ENCODE measurements at places on chromosomes 16 and 17. TPM values are rescaled to one million over a fixed set of nuclear protein-coding genes. Genes with fewer than 3 reads are reported as not detected.
A peak's percentile ranks its signal among the peaks of the same experiment; 100 is the strongest.

The GRAPL gene
- 37.1 TPM for total RNA-seq

- no peak overlapping the region for H3K27ac ChIP-seq
- peaks cover 15% of the 10 kb centered on the region for H3K4me1 ChIP-seq
- H3K4me3 ChIP-seq: peak overlapping the region; percentile 52
Measured at GRCh38 chr17:66339561-66339960, 37.1 kb downstream of the PRKCA start.

The STH gene
- total RNA-seq: not detected

The TEKT3 gene
- 1.2 TPM for total RNA-seq

DNA sequence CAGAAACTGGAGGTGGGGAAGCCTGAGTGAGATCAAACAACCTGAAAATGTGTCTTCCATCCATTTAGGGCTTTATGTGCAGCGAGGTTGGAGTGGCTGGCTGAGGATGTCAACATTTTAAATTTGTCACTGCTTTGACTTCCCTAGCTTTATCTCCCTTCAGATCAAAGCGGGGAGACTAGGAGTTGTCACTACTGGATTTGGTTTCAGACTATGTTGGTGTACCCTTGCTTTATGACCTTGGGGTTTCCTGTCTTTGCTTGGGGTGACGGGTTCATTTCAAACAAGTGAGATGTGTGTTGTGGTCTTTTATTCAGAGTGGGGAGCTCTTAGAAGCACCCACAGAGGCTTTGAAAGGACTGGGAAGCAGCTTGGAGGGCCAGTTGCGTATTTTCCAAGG is 25.6 kb downstream of the MSI2 start:
- peaks cover 12% of the 10 kb centered on the region for H3K36me3 ChIP-seq
- no peak overlapping the region for H3K4me3 ChIP-seq
- peak; percentile 68 for DNase-seq
- H3K4me1 ChIP-seq: peaks cover 35% of the 10 kb centered on the region
- H3K27ac ChIP-seq: no peak overlapping the region

- H3K36me3 ChIP-seq: peaks cover 3% of the 10 kb centered on the region
- peak; percentile 51 for DNase-seq
- no peak overlapping the region for H3K4me3 ChIP-seq
- H3K27me3 ChIP-seq: no peaks in the 10 kb centered on the region
- H3K4me1 ChIP-seq: peaks cover 6% of the 10 kb centered on the region
Measured at GRCh38 chr17:75069783-75070182, 18.0 kb upstream of the SLC16A5 start.

GRCh38 chr17:80116276-80116920 is 15.0 kb downstream of the GAA start:
- no peaks in the 10 kb centered on the region for H3K4me1 ChIP-seq
- H3K4me3 ChIP-seq: no peak overlapping the region
- no peak overlapping the region for H3K27ac ChIP-seq
- no peaks in the 10 kb centered on the region for H3K27me3 ChIP-seq
- H3K36me3 ChIP-seq: no peaks in the 10 kb centered on the region

The OTOP3 gene
- not detected for total RNA-seq

The SMIM5 gene
- total RNA-seq: 1.6 TPM

DNA sequence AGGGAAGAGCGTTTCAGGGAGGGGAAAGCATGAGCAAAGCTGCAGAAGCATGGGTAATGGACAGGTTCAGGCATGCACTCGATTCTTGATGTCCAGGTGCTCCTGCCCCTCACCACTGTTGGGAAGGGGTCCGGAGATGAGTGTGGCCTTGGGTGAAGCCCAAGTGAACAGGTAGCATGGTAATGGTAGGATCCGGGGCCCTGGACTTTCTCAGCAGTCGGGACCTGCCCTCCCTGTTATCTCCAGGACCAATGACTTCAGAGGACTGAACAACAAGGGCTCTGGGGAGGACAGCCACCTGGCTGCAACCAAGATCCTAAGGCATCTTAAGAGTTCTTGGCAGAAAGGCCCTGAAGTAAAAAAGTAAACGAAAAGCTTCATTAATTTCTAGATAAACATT is 306.8 kb downstream of the CPPED1 start:
- DNase-seq: no peak
- no peaks in the 10 kb centered on the region for H3K27me3 ChIP-seq
- H3K27ac ChIP-seq: no peak overlapping the region
- no peaks in the 10 kb centered on the region for H3K36me3 ChIP-seq

GRCh38 chr16:4682084-4682591 is 11.2 kb upstream of the NUDT16L1 start:
- H3K27me3 ChIP-seq: no peaks in the 10 kb centered on the region
- H3K36me3 ChIP-seq: peaks cover 20% of the 10 kb centered on the region
- DNase-seq: no peak
- H3K4me3 ChIP-seq: no peak overlapping the region

The PGP gene
- total RNA-seq: 14.2 TPM

GRCh38 chr17:44955674-44956425 is 8.3 kb upstream of the KIF18B start:
- DNase-seq: no peak
- H3K4me3 ChIP-seq: no peak overlapping the region
- H3K4me1 ChIP-seq: peaks cover 11% of the 10 kb centered on the region
- H3K36me3 ChIP-seq: no peaks in the 10 kb centered on the region
- H3K27me3 ChIP-seq: peaks cover 8% of the 10 kb centered on the region

GRCh38 chr17:5226940-5227878 is 7.5 kb downstream of the SCIMP start:
- no peaks in the 10 kb centered on the region for H3K36me3 ChIP-seq
- H3K4me1 ChIP-seq: peaks cover 6% of the 10 kb centered on the region
- H3K4me3 ChIP-seq: no peak overlapping the region

The C1QTNF8 gene
- not detected for total RNA-seq

- no peaks in the 10 kb centered on the region for H3K27me3 ChIP-seq
- no peaks in the 10 kb centered on the region for H3K4me1 ChIP-seq
- no peak overlapping the region for H3K4me3 ChIP-seq
- DNase-seq: no peak
- H3K27ac ChIP-seq: no peak overlapping the region
- no peaks in the 10 kb centered on the region for H3K36me3 ChIP-seq
Measured at GRCh38 chr16:16923479-16923878, 544.5 kb downstream of the NPIPA7 start.

GRCh38 chr16:1913327-1914083 is 4.7 kb downstream of the HS3ST6 start:
- H3K4me3 ChIP-seq: no peak overlapping the region
- H3K27me3 ChIP-seq: no peaks in the 10 kb centered on the region

The WNK4 gene
- not detected for total RNA-seq

The KIF19 gene
- 1.8 TPM for total RNA-seq

- no peak overlapping the region for H3K4me3 ChIP-seq
- H3K27ac ChIP-seq: no peak overlapping the region
- DNase-seq: no peak
- no peaks in the 10 kb centered on the region for H3K36me3 ChIP-seq
- H3K4me1 ChIP-seq: peaks cover 3% of the 10 kb centered on the region
Measured at GRCh38 chr17:28796062-28796461, 46.5 kb downstream of the FAM222B start.

GRCh38 chr17:56119936-56120335 is 33.3 kb upstream of the ANKFN1 start:
- H3K27me3 ChIP-seq: peaks cover 2% of the 10 kb centered on the region
- DNase-seq: no peak
- no peak overlapping the region for H3K27ac ChIP-seq
- H3K36me3 ChIP-seq: no peaks in the 10 kb centered on the region
- no peak overlapping the region for H3K4me3 ChIP-seq
- no peaks in the 10 kb centered on the region for H3K4me1 ChIP-seq

DNA sequence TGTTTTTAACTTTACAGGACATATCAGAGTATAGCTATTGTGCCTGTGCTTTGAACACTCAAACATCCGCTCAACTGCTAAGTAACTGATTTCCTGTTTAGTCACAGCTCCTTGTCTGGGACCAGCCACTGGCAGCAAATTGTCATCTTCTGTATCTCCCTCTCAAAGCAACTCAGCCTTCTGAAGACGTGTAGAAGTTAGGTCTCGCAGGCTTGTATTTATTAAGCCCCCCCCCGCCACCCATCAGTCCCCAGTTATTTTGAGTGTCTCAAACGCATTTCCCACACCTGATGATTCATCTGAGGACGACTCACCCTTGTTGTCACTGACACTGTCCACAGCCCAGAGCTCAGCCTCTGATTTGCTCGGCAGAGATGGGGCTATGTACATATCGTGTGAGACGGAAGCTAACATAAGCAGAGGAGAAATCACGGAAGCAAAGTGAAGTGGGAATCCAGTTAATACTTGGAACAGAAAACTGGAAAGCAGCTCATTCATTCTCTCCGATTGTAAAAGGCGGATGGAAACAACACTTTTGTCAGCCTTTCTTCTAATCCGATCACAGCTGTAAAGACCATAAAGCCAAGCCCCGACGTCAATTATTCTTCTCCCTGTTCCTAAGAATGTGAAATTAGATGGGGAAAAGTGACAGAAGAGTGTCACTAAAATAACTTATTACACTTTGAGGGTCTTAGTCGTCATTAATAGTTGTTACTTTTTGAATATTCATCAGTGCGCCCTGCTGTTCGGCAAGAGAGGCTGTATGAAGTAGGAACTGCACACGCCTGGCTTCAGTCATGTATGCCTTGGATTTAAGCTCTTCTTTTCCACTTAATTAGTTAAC is 64.2 kb downstream of the PITPNC1 start:
- DNase-seq: peak; percentile 65
- peaks cover 53% of the 10 kb centered on the region for H3K4me1 ChIP-seq
- no peaks in the 10 kb centered on the region for H3K27me3 ChIP-seq
- peak overlapping the region; percentile 90 for H3K27ac ChIP-seq

The KCNH6 gene
- total RNA-seq: not detected

The MYH11 gene
- not detected for total RNA-seq

- no peak for DNase-seq
- no peaks in the 10 kb centered on the region for H3K27me3 ChIP-seq
- no peaks in the 10 kb centered on the region for H3K36me3 ChIP-seq
Measured at GRCh38 chr16:19899605-19899955, 14.9 kb upstream of the GPRC5B start.

- no peaks in the 10 kb centered on the region for H3K36me3 ChIP-seq
- no peaks in the 10 kb centered on the region for H3K27me3 ChIP-seq
- no peak overlapping the region for H3K27ac ChIP-seq
- no peaks in the 10 kb centered on the region for H3K4me1 ChIP-seq
- DNase-seq: no peak
- no peak overlapping the region for H3K4me3 ChIP-seq
Measured at GRCh38 chr16:85650135-85650843, 37.2 kb downstream of the GSE1 start.

The RMI2 gene
- total RNA-seq: 4.3 TPM

The CMTM3 gene
- 83.1 TPM for total RNA-seq

- no peaks in the 10 kb centered on the region for H3K27me3 ChIP-seq
- H3K4me1 ChIP-seq: no peaks in the 10 kb centered on the region
- H3K36me3 ChIP-seq: no peaks in the 10 kb centered on the region
- DNase-seq: no peak
Measured at GRCh38 chr16:86951831-86952598, 365.2 kb downstream of the C16orf95 start.

GRCh38 chr16:83355570-83356218 is 452.1 kb upstream of the HSBP1 start:
- no peak for DNase-seq
- H3K27ac ChIP-seq: no peak overlapping the region
- no peaks in the 10 kb centered on the region for H3K27me3 ChIP-seq
- no peaks in the 10 kb centered on the region for H3K36me3 ChIP-seq
- H3K4me1 ChIP-seq: no peaks in the 10 kb centered on the region

The TP53TG3C gene
- not detected for total RNA-seq

DNA sequence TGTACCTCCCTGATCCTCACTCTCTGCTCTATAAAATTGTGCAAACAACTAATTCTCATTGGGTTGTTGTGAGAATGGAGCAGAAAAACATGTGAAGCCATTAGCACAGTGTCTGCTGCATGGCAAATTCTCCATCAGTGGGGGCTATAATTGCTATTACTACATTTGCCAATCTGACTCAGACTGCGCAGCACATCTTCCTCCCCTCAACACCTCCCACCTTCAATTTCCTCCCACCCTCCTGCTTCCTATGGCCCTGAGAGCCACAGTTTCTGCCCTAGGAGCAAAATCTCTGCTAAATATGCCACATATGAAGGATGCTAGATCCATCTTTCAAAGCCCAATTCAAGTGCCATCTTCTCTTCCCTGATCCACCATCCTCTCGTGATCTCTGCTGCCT is 37.0 kb downstream of the ABCC12 start:
- no peak overlapping the region for H3K27ac ChIP-seq
- no peaks in the 10 kb centered on the region for H3K36me3 ChIP-seq
- no peak for DNase-seq
- no peaks in the 10 kb centered on the region for H3K27me3 ChIP-seq

DNA sequence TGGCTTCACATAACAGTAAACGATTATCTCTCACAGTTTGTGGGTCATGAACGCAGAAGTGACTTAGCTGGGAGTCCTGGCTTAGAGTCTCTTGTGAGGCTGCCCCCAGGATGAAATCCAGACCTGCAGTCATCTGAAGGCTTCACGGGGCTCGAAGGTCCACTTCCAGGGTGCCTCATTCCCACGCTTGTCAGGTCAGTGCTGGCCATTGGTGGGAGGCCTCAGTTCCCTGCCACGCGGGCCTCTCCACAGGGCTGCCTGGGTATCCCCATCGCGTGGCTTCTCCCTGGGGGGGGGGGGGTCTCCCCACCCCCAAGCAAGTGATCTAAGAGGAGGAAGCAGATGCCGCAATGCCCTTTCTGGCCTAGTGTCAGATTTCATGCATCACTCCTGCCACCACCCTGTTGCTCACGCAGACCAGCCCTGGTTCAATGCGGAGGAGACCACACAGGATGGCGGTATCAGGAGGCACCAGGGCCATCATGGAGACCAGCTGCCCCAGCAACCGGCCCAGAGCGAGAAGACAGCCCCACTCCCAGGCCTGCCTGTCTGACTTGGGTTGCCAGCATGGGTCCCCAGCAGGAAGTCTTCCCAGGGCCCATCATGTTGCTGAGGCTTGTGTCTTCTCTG is 77.3 kb upstream of the CDH5 start:
- H3K4me1 ChIP-seq: no peaks in the 10 kb centered on the region
- H3K36me3 ChIP-seq: no peaks in the 10 kb centered on the region
- no peak overlapping the region for H3K27ac ChIP-seq
- H3K4me3 ChIP-seq: no peak overlapping the region

DNA sequence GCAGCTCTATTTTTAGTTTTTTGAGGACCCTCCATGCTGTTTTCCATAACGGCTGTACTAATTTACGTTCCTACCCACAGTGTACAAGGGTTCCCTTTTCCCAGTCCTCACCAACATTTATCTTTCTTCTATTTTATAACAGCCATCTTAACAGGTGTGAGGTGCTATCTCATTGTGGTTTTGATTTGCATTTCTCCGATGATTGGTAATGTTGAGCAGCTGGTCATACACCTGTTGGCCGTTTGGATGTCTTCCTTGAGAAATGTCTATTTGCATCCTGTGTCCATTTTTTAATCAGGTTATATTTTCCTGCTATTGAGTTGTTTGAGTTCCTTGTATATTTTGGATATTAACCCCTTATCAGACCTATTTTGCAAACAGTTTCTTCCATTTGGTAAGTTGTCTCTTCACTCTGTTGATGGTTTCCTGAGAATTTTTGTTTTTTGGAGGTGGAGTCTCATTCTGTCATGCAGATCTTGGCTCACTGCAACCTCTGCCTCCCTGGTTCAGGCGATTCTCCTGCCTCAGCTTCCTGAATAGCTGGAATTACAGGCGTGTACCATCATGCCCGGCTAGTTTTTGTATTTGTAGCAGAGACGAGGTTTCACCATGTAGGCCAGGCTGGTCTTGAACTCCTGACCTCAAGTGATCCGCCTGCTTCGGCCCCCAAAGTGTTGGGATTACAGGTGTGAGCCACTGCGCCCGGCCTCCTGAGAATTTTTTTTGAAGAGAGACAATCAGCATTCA is 279.6 kb downstream of the SNX29 start:
- no peaks in the 10 kb centered on the region for H3K36me3 ChIP-seq
- H3K4me3 ChIP-seq: no peak overlapping the region
- no peaks in the 10 kb centered on the region for H3K4me1 ChIP-seq
- no peak overlapping the region for H3K27ac ChIP-seq
- no peaks in the 10 kb centered on the region for H3K27me3 ChIP-seq
